ENCODE measurements at places on chromosomes 4 and X. TPM values are rescaled to one million over a fixed set of nuclear protein-coding genes. Genes with fewer than 3 reads are reported as not detected.

ATP2B3 gene
- not detected for total RNA-seq

DNA sequence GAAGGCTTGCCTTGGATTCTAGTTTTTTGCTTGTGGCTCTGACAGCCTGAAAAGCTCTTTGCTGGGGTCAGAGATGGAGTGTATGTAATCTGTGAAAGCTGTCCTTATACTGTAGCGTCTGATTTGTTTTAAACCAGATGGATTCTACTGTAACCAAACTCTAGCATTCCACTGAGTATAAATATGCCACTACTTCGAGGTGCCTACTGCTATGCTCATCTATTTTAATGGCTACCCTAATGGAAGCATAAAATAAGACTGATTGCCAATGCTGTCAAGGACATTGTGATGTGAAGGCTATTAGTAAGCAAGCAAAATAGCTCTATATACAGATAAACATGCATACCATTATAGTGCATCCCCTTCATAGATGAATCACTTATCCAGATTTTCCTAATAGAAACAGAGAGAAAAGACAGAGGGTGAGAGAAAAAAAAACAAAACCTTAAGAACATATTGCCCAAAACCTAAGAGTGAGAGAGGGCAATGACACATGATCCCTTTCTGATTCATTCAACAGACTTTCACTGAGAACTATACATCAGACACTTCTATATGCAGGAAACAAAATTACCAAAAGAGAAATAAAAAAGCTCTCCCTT, 1025.8 kb upstream of the LCORL start:
- no peak for DNase-seq
- H3K27ac ChIP-seq: no peak overlapping the region
- H3K4me3 ChIP-seq: no peak overlapping the region
- H3K27me3 ChIP-seq: no peaks in the 10 kb centered on the region

DNA sequence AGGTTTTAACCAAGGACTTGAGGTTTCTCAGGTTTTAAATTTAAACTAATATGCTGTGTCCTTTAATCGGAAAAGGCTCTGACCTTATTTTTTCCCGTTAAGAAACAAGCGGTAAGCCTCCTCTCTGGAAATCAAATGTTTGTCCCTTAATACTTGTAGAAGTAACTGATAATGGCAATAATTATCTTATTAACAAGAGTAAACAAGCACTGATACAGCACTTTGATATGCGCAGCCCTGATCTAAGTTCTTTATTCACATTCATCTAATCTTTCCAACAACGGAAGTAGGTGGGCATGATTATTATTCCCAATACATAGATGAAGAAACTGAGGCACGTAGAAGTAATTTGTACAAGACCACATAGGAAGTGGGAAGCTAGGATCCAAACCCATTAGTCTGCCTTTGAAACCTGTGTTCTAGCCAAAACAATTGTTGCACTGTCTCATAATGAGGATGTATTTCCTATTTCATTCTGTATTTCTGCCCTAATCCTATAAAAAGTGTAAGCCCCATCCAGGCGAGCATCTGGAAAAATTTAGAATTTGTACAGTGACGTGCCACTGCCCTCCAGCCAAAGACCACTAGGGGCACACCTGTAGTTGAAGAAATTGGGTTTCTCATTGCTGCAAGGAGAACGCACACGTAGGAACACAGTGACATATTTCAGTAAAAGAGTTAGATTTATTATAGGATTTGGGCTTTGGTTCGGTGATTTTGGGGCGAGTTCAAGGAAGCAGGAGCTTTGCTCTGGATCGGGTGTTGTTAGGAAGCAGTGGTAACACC, 606 bp downstream of the CXorf58 start:
- no peaks in the 10 kb centered on the region for H3K4me1 ChIP-seq
- peaks cover 37% of the 10 kb centered on the region for H3K27me3 ChIP-seq
- DNase-seq: no peak
- H3K36me3 ChIP-seq: no peaks in the 10 kb centered on the region

GRCh38 chr4:1644891-1645657, 39.0 kb downstream of the FAM53A start:
- peak; percentile 21 for DNase-seq
- no peak overlapping the region for H3K4me3 ChIP-seq
- H3K27ac ChIP-seq: no peak overlapping the region
- H3K4me1 ChIP-seq: no peaks in the 10 kb centered on the region

- DNase-seq: peak; percentile 61
- peak within 1 kb of the TSS; percentile 34 for H3K4me3 ChIP-seq
- no peaks in the 10 kb centered on the region for H3K36me3 ChIP-seq
- no peaks in the 10 kb centered on the region for H3K4me1 ChIP-seq
- no peaks in the 10 kb centered on the region for H3K27me3 ChIP-seq
These were observed at the start of gene DAPP1 for GRCh38 chr4:99816545-99817308. Gene DAPP1, plus strand, starts transcription at chr4:99816827. Its CDS starts 87 bp downstream, at chr4:99816914.

DNA sequence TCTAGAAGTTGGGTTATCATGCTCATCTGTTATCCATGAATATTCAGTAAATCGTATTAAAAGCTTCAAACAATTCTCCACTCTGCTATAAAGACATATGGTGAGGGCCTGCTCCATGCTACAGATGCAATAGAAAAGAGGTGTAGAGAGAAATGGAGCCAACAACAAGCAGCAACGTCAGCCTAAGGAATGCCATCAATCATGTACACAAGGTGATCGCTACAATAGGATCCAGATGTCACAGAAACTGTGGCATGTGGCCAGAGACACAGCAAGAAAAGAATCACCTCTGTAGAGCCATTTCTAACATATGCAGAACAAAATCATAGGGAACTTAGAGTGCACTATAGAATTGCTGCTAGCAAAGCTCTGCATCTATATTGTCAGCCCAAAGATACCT, 1188.1 kb downstream of the PCDH7 start:
- H3K4me1 ChIP-seq: no peaks in the 10 kb centered on the region
- no peak for DNase-seq
- H3K36me3 ChIP-seq: no peaks in the 10 kb centered on the region
- no peak overlapping the region for H3K4me3 ChIP-seq
- H3K27ac ChIP-seq: no peak overlapping the region
- no peaks in the 10 kb centered on the region for H3K27me3 ChIP-seq

DNA sequence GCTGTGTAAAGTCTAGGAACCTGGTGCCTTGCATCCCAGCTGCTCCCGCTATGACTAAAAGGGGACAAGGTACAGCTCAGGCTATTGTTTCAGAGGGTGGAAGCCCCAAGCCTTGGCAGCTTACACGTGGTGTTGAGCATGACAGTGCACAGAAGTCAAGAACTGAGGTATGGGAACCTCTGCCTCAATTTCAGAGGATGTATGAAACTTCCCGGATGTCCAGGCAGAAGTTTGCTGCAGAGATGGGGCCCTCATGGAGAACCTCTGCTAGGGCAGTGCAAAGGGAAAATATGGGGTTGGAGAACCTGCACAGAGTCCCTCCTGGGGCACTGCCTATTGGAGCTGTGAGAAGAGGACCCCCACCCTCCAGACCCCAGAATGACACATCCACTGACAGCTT, 76.6 kb downstream of the DDX60 start:
- H3K27ac ChIP-seq: no peak overlapping the region
- no peaks in the 10 kb centered on the region for H3K27me3 ChIP-seq
- DNase-seq: no peak
- no peaks in the 10 kb centered on the region for H3K4me1 ChIP-seq
- H3K4me3 ChIP-seq: no peak overlapping the region
- H3K36me3 ChIP-seq: no peaks in the 10 kb centered on the region

GRCh38 chr4:18042754-18043153, 21.2 kb upstream of the LCORL start:
- H3K4me3 ChIP-seq: no peak overlapping the region
- H3K4me1 ChIP-seq: no peaks in the 10 kb centered on the region
- no peak for DNase-seq
- H3K27ac ChIP-seq: no peak overlapping the region
- H3K27me3 ChIP-seq: no peaks in the 10 kb centered on the region

- DNase-seq: no peak
- H3K4me3 ChIP-seq: no peak overlapping the region
- no peak overlapping the region for H3K27ac ChIP-seq
These were observed 25.0 kb upstream of the SHROOM4 start for GRCh38 chrX:50838820-50839600.

DNA sequence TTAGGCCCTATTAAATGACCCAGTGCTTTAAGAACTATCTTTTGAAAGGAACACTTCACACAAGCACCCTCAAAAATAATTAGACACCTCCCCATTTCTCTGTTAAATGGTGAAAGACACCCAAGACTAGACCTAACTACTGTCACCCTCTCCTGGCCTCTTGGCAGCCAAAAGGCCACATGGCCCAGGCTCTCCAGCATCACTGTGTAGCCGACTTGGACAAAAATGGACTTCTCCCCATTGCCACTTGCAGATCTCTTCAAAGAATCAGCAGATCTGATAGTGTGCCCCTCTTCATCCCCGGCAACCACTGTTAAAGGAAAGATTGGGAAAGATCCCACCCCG, 2.0 kb downstream of the MID1IP1 start:
- peak overlapping the region; percentile 89 for H3K27ac ChIP-seq
- H3K4me1 ChIP-seq: no peaks in the 10 kb centered on the region
- no peaks in the 10 kb centered on the region for H3K36me3 ChIP-seq
- DNase-seq: no peak

DNA sequence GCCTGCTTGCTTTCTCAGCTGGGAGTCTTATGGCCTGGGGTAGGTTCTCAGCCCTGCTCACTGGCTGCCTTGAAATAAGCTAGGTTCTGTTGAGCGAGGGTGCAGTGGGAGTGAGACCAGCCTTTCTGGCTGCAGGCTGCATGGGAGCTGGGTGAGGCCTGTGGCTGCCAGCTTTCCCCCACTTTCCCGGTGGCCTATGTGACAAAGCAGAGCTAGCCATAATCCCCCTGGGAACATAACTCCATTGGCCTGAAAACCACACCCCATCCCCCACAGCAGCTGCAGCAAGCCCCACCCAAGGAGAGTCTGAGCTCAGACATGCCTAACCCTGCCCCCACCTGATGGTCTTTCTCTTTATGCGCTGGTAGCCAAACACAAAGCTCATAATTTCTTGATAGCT, 118.9 kb downstream of the KLHL4 start:
- no peaks in the 10 kb centered on the region for H3K36me3 ChIP-seq
- H3K27me3 ChIP-seq: peaks cover 29% of the 10 kb centered on the region
- no peak overlapping the region for H3K4me3 ChIP-seq
- H3K27ac ChIP-seq: no peak overlapping the region

SPIN3 gene
- 13.4 TPM for total RNA-seq

APELA gene
- 2.0 TPM for total RNA-seq

GRCh38 chr4:76836860-76837562, 60.9 kb downstream of the SOWAHB start:
- H3K27ac ChIP-seq: no peak overlapping the region
- no peaks in the 10 kb centered on the region for H3K4me1 ChIP-seq
- no peak for DNase-seq

LIAS gene
- total RNA-seq: 13.1 TPM

TRIM75 gene
- not detected for total RNA-seq

ADH1A gene
- total RNA-seq: not detected

DNA sequence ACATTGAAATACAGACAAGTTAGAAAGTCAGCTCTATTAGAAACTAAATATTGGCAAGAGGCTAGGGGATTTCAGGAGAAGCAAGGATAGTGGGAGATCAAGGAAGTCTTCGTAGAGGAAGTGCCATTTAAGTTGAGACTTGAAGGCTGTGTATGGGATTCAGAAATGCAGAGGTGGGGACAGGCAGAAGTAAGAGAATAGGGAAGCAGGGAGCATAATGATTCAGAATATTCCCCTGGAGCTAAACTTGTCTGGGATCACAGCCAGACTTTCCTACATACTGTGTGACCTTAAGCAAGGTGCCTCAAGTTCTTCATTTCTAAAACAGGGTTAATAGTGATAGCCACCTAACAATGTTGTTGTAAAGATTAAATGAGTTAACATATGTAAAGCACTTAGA, 108.8 kb downstream of the DDIT4L start:
- no peak overlapping the region for H3K27ac ChIP-seq
- no peak overlapping the region for H3K4me3 ChIP-seq
- no peaks in the 10 kb centered on the region for H3K27me3 ChIP-seq
- no peak for DNase-seq
- no peaks in the 10 kb centered on the region for H3K36me3 ChIP-seq
- no peaks in the 10 kb centered on the region for H3K4me1 ChIP-seq

DNA sequence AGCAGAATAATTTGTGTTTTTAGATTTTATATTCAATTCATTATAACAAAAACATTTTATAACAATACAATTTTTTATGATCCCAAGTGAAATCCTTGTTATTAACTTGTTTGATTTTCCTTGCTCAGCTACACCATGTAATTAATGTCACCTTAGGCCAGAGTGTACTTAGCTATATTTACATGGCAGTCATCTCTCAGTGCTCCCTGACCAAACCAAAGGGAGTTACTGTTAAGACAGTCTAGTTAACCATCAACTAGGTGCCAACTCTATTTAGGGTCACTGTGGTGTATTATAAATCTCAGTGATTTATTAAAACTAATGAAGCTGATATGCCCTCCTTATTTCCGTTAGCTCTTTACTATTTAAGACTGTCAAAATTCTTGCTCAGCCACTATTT, 44.4 kb downstream of the CCDC158 start:
- no peaks in the 10 kb centered on the region for H3K36me3 ChIP-seq
- no peaks in the 10 kb centered on the region for H3K4me1 ChIP-seq
- no peak for DNase-seq
- H3K27me3 ChIP-seq: no peaks in the 10 kb centered on the region
- H3K27ac ChIP-seq: no peak overlapping the region

- H3K36me3 ChIP-seq: no peaks in the 10 kb centered on the region
- no peaks in the 10 kb centered on the region for H3K4me1 ChIP-seq
- DNase-seq: no peak
These were observed 18.2 kb downstream of the ELF4 start for GRCh38 chrX:130091980-130092522.

CCDC160 gene
- 2.0 TPM for total RNA-seq

GRCh38 chr4:95439071-95439470, 109.7 kb downstream of the UNC5C start:
- no peaks in the 10 kb centered on the region for H3K27me3 ChIP-seq
- H3K4me1 ChIP-seq: no peaks in the 10 kb centered on the region
- DNase-seq: no peak
- no peaks in the 10 kb centered on the region for H3K36me3 ChIP-seq

Measured in breast epithelium (tissue), 4 donors.